Left cardiac atrium (tissue), 4 donors: ENCODE measurements at places on chromosomes 5 and 9.

- no peak for DNase-seq
Observed at GRCh38 chr5:76941442-76941841, 11.4 kb upstream of the CRHBP start.

- DNase-seq, result no peak
Observed at GRCh38 chr9:78940121-78940855, 631.5 kb upstream of the TLE4 start.

GRCh38 chr9:110864011-110864410 lies 174.3 kb downstream of the LPAR1 start:
- DNase-seq, result no peak

GRCh38 chr9:120308495-120308894 lies 271.5 kb downstream of the CDK5RAP2 start:
- no peak for DNase-seq

DNA sequence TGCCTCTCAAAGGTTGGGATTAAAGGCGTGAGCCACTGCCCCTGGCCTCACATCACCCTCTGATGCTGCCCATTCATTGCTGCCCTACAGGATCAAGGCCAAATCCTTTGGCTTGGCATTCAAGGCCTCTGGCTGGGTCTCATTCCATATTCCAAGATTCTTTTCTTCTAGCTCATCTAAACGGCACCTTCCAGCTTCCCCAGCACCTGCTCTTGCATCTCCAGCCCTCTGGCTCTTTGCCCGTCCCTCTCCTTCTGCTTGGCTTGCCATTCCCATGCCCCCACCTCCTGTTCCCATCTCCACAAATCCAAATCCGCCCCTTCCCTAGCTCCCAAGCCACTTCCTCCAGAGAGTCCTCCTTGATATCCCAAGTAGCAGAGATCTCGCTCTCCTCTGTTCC lies 33.1 kb downstream of the CORO2A start:
- DNase-seq, result no peak

GRCh38 chr9:4984171-4984620 lies 876 bp upstream of the JAK2 start:
- DNase-seq, result no peak

GRCh38 chr5:53406630-53407316 lies 73.7 kb upstream of the FST start:
- DNase-seq, result no peak

DNA sequence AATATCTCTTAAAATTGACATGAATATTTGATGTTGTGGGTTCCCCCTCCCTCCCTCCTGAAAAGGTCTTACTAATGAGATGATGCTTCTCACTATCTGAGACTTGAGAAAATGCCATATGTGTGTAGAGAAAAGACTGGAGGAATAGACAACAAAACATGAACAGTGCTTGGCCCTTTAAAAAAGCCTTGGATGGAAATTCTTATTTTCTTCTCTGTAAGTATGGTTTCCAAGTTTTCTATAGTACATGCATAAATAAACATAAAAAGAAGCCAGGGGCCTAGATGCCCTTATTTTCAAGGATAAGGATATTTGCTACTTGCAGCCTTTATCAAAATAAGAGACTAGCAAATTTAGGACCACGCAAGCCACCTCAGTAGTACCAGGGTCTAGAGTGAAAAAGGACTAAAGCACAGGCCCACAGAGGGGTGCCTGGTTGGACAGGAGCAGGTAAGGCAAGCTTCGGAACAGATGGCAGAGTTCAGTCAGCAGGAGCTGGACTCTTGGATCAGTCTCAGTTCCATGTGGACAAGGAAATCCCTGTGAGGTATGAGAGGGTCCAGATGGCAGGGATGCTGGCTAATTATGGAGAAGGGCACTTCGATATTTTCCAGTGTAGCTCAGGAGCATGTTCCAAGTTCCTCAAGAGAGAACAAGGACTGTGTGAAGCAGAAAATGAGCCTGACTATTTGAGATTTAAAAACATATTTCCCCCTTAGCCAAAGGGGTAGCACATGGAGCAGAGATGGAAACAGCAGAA lies 4.6 kb upstream of the ANP32B start:
- no peak for DNase-seq

DNA sequence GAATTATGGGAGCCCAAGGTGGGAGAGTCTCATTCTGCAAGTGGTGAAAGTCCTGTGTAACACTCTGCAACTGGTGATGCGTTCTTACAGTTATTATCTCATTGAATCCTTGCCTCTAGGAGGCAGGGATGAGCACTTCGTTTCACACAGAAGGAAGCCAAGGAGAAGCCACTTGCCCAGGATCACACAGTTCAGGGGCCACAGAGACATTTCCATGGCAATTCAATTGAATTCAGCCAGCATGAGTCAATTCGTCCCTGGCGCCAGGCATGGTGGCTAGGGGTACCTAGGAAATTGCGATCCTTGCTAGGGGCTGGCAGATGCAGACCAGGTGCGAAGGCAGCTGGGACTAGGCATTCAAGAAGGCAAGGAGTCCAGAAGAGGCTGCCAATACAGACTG lies 26.2 kb downstream of the LHX2 start:
- DNase-seq, result no peak

GRCh38 chr5:102855681-102856388 lies 100.7 kb downstream of the PAM start:
- DNase-seq, result no peak

GRCh38 chr9:115165233-115165632 lies 47.3 kb upstream of the TNC start:
- DNase-seq, result no peak
